ENCODE measurements at places on chromosomes 5 and 9.

GRCh38 chr5:109468737-109469420 lies 59.1 kb upstream of the PJA2 start:
- DNase-seq: peak; percentile 36

- DNase-seq: no peak
Measured at GRCh38 chr5:127562252-127562651, 44.8 kb downstream of the PRRC1 start.

GRCh38 chr9:136244122-136244968 lies 1.3 kb downstream of the QSOX2 start:
- DNase-seq: peak; percentile 75

DNA sequence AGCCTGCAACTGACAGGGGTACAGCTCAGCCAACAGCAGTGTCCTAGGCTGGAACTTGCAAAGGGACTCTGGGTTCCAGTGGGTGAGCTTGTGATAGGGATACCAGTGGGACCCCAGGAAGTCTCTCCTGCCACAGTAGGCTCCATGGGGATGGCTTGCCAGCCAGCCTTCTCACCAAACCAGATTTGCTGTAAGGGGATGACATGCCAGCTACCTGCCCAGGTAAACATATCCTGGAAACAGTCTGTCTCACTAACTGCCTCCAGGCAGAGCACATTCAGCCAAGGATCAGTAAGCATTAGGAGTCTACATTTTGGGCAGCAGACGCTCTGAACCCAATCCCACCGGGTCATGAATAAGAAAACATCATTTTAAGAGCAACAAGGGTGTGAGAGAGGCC lies 49.9 kb downstream of the SIL1 start:
- DNase-seq: no peak

GRCh38 chr9:34203992-34204635 lies 25.3 kb downstream of the UBAP1 start:
- no peak for DNase-seq

- DNase-seq: no peak
Measured at GRCh38 chr9:127035423-127035822, 87.0 kb downstream of the ANGPTL2 start.

DNA sequence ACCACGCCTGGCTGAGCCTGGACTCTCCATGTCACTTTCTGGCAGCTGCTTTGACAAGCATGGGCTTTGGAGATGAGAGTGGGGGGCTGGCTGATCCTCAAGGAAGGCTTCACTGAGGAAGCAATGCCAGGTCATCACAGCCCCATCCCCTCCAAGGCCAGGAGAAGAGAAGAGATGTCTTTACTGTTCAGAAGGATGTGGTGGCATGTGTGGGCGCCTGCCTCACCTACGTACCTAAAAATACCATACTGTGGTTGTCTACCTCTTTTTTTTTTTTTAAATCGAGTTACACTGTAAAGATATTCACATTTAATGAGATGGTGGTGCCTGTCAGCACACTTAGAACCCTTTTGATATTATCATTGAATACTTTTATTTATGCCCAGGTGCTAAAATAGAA lies 26.4 kb upstream of the CTNNA1 start:
- DNase-seq: peak; percentile 13

DNA sequence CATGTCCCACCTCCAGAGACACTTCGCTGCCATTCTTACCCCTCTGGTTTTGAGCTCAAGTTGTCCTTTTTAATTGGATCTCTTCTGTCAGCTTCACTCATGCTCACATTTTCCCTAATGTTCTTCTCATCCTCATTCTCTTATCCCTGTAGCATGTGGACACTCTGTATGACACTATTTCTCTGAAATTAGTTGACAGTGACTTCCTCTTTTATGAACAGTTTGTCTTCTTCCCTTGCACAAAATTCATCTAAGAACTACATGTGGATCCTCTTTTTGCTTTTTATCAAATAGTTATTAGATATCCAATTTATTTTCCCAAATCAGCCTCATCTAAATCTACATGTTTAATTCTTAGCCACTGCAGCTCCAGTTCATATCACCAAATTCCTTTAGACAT lies 676.2 kb downstream of the MAT2B start:
- DNase-seq: no peak

- no peak for DNase-seq
Measured at GRCh38 chr9:7909537-7909936, 110.0 kb upstream of the DMAC1 start.

- DNase-seq: no peak
Measured at GRCh38 chr5:69046375-69046957, 47.3 kb upstream of the SLC30A5 start.

Data from stimulated activated CD4-positive, alpha-beta T cell treated with anti-CD3 and anti-CD28 coated beads, Interleukin-2, amount 100 ng/mL, for 4 hours (primary cell).